Posterior vena cava (tissue), 2 donors: ENCODE measurements at places on chromosomes 6 and 20.

DNA sequence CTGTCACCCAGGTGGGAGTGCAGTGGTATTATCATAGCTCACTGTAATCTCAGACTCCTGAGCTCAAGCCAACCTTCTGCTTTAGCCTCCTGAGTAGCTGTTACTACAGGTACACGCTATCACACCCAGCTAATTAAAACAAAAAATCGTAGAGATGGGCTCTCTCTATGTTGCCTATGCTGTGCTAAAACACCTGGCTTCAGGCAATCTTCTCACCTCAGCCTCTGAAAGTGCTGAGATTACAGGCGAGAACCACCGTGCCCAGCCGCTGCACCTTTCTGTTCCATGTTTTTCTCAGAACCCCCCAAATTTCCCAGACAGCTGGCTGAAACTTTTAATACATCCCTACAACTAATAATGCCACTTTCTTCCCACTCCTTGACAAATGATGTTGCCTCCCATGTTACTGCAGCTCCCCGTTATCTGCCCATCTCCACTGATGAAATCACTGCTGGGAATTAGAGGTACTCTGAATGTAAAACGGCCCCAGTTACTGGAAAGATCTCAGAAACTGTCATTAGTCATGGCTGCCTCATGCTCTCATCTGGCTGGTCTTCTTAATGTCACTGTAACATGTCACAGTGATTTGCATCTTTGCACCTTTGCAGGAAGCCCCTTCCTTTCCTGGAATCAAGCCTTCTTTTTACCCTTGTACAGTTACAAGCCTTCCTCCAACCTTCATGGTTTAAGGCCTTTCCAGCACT lies 697.5 kb downstream of the PRKN start:
- DNase-seq: no peak

DNA sequence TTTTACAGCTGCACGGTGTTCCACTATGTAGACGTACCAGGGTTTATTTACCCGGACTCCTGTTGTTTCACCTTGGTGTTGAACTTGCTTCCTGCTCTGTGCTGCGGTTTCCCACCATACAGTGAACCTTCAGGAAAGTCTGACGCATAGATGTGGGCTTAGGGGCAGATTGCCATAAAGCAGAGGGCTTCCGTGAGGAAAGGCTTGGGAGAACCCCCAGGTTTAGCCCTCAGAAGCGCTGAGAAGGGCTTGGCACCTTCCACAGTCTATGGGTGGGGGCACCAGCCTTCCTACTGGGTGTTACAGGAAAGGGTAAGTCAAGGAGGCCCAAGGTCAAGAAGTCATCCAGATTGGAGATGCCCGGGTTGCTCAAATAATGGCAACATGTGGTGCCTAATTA lies 19.2 kb upstream of the MRPS18A start:
- peak; percentile 78 for DNase-seq

GRCh38 chr6:148414836-148415235 lies 72.2 kb downstream of the SASH1 start:
- DNase-seq: no peak

GRCh38 chr20:58131551-58132142 lies 96.8 kb downstream of the ANKRD60 start:
- DNase-seq: no peak

GRCh38 chr6:148147463-148147830 lies 195.2 kb upstream of the SASH1 start:
- DNase-seq: no peak

GRCh38 chr6:2862712-2863181 lies 21.1 kb upstream of the SERPINB1 start:
- no peak for DNase-seq

- no peak for DNase-seq
Observed at GRCh38 chr6:151436802-151437201, 15.1 kb downstream of the RMND1 start.

DNA sequence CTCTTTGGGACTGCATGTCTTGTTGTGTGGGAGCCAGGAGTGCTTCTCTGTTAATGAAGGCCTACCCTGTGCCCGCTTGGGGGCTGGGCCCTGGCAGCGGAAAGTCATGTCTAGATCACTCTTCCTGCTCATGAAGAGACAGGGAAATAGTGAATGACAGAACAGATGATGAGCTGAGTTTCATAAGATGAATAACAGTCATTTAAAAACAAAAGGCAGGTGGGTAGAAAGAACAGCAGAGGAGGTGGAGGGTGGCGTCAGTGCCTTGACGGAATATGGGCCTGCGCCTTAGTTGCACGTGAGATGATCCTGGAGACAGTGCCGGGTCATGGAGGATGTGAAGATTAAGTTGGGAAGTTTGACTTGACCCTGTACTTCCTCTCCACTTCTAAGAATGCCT lies 85.5 kb downstream of the ARID1B start:
- DNase-seq: no peak

DNA sequence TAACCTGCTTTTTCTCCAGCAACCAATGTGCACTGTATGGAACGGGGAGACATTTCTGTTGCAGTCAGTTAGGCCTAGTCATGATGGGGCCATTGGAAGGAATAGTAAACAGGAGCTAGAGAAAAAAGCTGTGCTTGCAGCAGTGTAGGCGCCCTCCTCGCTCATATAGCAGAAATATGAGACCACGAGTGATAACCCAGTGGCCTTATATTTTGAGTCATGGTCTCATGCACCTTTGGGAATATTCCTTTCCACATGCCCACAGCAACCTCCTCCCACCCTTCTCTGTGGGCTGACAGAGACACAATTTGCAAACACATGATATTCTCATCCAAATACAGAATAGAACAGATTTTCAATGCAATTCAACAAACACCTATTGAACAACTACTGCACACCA lies 248.9 kb upstream of the CITED2 start:
- no peak for DNase-seq
